Stimulated activated CD8-positive, alpha-beta memory T cell treated with anti-CD3 and anti-CD28 coated beads, Interleukin-7, amount 100 ng/mL, for 48 hours (primary cell): ENCODE measurements at places on chromosomes 4 and X.

DNA sequence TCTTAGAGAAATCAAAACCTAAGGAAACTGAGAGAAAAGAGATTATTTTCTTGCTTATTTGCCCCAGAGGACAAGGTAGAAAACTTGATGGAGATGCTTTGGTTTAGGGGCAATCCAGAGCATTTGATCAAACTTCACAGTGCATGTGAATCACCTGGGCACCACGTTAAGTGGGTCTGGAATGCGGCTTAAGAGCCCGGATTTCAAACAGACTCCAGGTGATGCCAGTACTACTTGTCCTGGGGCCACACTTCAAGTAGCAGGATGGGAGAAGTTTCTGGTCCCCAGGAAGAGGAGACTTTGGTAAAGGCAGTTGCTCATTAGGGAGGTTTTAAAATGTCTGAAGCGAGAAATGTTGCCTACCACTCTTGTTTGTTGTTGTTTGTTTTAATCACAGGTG lies 51.8 kb downstream of the PHOX2B start:
- DNase-seq = no peak

- no peak for DNase-seq
Measured at GRCh38 chr4:147933316-147933715, 201.4 kb downstream of the ARHGAP10 start.

GRCh38 chr4:33467291-33467690 lies 2747.1 kb downstream of the PCDH7 start:
- no peak for DNase-seq

GRCh38 chrX:14347523-14347922 lies 181.8 kb upstream of the GLRA2 start:
- no peak for DNase-seq

GRCh38 chr4:2413821-2414610 lies 4.4 kb downstream of the ZFYVE28 start:
- DNase-seq = no peak

DNA sequence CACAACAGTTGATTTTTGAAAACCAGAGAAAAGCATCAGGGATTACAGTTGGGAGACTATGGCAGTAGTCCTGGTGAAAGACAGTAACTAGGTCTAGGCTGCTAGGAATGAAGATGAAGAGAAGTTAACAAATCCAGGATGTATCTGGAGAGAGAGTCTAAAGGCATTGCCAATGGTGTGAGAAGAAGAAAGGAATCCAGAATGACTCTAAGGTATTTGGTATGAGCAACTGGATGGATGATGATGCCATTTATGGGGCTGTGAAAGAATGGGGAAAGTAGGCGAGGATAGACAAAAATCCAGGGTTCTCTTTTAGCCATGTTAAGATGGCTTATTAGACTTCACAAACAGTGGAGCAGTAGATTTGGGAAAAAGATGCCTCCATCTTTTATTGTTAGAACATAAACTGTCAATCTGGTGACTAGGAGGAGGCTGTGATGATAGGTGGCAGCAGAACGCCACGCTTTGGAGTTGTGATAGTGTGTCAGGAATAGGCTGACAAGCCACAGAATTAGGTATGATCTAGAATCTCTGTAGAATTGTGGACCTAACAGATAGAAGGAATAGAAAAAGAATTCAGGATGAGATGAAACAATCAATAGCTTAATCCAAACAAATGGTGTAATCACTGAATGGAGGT lies 27.3 kb upstream of the JADE1 start:
- peak; percentile 3 for DNase-seq

DNA sequence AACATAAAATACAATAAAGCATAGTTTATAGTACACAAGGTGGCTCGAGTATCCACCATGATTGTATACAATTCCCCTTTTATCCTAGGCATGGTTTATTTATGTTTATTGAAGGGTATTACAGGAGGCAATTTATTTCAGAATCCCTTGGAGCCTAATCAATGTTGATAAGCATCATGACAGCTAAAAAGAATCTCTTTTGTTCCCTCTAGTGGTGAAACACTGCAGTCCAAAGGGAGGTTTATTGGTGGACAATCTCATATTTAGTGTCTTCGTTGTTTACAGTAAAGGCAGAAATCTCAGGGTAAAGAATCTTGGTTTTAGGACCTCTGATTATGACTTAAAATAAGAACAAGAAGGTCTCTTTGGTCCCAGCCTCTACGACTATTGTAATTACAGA lies 1712.5 kb downstream of the C4orf33 start:
- DNase-seq = no peak

DNA sequence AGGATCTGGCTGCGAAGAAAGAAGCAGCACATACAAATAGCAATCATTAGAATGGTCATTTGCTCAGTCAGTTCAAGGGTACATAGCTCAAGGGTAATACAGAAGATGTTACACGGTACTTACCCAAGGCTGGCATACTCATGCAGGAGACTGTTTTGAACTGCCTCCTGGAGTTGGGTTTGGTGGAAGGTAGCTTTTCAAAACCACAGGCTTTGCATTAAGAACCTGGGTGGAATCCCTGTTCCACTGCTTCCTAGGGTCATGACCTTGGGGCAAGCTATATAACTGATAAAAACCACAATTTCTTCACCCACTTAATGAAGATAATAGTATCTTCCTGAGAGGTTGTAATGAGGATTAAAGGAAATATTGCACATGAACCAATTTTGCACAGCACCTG lies 36.5 kb downstream of the TBC1D9 start:
- DNase-seq = no peak

DNA sequence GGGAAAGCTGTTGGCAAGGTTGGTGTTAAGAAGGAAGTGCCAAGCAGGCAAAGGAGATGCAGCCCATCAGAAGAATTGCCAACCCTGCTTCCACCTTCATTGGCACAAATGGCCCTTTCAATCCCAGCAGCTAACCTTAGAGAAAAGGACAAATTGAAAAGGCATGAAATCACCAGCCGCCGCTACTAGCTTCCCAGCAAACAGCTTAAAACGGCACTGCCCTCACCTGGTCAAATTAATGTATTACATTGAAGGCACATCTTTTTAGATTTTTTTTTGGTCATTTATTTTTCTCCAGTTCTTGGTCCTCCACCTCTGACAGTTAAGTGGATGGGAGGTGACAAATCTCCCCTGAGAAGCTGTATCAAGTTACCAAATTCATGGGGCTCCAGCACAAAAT lies 51.0 kb upstream of the NHSL2 start:
- DNase-seq = no peak

GRCh38 chrX:107716816-107717700 lies 58.5 kb downstream of the TSC22D3 start:
- DNase-seq = peak; percentile 74

DNA sequence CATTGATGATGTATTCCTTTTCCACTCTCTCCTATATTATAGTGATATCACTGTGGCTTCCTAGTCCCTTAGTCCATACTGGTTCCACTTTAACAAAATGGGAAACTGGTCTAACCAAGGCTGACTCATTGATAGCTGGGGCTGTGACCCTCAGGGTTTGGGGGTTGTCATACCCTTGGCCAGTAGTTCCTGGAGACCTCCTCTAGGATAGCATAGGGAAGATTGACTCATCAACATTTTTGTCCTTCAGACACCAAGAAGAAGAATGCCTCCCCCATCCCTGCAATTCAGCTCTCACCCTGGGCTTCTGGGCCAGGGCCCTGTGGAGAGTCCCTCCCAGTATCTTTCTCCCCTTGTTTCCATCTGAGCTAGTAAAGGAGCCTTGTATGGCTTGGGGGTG lies 68.8 kb upstream of the PRPS1 start:
- DNase-seq = no peak

- no peak for DNase-seq
Measured at GRCh38 chr4:2305766-2306501, 44.0 kb upstream of the MXD4 start.

DNA sequence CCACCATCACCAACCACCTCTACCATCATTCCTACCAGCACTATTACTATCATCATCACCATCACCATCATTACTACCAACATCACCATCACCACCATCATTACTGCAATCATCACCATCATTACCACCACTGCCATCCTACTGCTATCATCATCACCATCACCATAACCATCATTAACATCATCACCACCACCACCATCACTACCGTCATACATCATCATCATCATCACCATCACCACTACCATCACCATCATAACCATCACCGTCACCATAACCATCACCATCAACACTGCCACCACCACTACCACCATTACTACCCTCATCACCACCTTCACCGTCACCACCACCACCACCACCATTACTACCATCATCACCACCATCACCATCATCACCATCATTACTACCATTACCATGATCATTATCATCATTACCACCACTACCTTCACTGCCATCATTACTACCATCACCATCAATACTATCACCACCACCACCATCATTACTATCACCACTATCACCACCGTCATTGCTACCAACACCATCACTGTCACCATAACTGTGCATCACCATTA lies 71.8 kb downstream of the PSAPL1 start:
- DNase-seq = no peak

DNA sequence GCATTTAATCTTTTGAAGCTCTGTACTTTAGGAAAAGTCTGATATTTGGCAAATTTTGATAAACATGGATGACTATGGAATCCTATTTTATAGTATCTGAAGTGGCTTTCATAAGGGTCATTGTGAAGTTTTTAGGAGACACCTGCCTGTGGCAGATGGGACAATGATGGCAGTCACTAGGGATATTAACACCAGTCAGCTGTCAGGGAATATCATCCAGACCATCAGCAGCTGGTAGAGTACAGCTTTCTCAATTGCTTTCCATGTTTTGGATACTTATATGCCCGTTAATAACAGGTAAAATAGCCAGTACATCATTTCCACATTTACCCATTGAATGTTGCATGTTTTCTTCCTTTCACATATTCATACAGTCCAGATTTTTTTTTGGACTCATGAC lies 39.1 kb downstream of the NPNT start:
- no peak for DNase-seq

DNA sequence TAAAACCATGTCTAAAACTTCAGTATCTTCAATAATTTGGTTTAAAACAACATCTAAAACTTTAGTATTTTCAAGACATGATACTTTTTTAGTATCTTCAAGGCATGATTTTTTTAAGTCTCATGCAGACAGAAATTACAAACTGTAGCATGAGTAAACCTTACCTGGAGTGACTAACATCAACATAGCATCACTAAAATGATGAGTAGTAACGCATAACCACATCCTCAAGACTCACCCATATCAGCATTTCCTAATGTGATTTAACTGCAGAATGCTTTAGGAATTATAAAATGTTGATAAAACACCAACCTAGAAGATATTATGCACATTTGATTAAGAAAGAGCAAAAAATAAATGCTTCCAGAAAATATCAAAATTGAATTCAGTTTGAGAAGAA lies 19.7 kb upstream of the EDNRA start:
- DNase-seq = no peak

DNA sequence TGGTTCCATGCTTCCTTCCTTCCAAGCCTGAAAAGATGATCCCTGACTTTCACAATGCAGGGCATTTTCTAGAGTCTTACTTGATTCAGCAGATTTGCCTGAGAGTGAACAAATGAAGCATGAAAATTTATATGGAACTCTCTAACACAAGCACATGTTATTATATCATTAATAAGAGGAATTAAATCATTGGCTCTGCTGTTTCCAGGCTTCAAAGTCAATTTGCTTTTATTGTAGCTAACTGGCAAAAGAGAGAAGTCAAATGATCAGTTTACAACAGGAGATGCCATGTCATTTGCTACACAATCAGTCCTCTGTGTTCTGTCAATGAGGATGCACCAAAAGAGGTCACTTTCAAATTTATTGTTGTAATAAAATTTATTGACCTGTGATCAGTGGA lies 101.5 kb upstream of the UGT8 start:
- DNase-seq = no peak

- no peak for DNase-seq
Measured at GRCh38 chrX:7399373-7399772, 251.4 kb upstream of the PUDP start.

- DNase-seq = no peak
Measured at GRCh38 chr4:178462710-178463109, 1020.5 kb upstream of the AGA start.

GRCh38 chr4:52982255-52982945 lies 120.3 kb downstream of the RASL11B start:
- DNase-seq = no peak

- no peak for DNase-seq
Measured at GRCh38 chr4:143355540-143356217, 19.0 kb downstream of the GAB1 start.

DNA sequence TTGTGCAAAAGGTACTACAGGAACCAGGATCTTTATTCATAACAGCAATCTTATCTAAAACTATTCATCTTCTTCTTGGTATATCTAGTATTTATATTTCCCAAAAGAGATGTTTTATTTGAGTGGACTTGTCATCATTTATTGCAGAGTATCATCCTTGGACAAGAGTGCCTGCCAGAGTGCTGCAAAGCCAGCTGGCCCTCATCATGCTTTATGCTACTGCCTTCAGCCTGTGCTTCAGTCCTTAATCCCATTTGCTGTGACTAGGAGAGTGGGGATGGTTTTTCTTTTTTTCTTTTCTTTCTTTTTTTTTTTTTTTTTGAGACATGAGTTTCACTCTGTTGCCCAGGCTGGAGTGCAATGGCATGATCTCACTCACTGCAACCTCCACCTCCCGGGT lies 33.5 kb upstream of the ELF2 start:
- no peak for DNase-seq

GRCh38 chr4:2390146-2390545 lies 28.3 kb downstream of the ZFYVE28 start:
- DNase-seq = no peak

GRCh38 chr4:108058685-108059440 lies 69.2 kb downstream of the HADH start:
- DNase-seq = no peak

DNA sequence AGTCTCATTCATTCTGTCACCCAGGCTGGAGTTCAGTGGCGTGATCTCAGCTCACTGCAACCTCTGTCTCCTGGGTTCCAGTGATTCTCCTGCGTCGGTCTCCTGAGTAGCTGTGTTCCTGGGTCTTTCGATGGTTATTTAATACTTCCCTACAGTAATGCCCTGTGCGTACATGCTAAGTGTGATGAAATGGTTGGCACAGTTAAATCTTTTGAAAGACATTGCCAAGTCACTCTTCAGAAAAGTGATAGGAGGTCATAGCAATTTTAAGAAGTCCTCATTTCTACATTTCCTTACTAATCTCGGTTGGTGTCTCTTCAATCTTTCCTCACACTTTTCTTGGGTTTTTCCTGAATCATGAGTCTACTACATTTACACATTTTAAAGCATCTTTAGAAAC lies 14.4 kb downstream of the HTT-AS start:
- no peak for DNase-seq

DNA sequence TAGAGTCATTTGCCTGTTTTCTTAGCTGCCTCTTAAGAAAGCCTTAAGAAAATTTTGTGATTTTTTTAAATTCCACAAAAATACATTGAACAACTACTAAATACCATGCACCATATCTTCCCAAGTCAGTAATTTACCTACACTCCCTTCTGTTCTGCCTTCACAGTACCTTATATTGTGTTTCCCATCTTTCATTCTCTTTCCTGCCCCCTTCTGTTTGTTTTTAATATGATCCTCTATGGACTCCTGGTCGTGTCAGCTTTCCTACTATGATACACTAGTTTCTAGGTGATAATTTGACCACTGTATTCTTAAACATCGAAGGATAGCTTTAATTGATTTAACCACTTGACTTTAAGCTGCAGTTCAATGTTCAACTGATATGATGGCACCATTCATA lies 297.7 kb upstream of the HAND2 start:
- no peak for DNase-seq

- DNase-seq = no peak
Measured at GRCh38 chr4:154616731-154617130, 4.3 kb upstream of the FGG start.
